ENCODE measurements at places on chromosomes 3 and 15. TPM values are rescaled to one million over a fixed set of nuclear protein-coding genes. Genes with fewer than 3 reads are reported as not detected.

The LRRK1 gene
- polyA plus RNA-seq: 18.6 TPM

The DUOXA1 gene
- 0.23 TPM for polyA plus RNA-seq

The ADPRH gene
- 4.2 TPM for polyA plus RNA-seq

The SOX14 gene
- not detected for polyA plus RNA-seq

The PRR20G gene
- polyA plus RNA-seq: not detected

The SAMMSON gene
- not detected for polyA plus RNA-seq

Measured in A549 (cell line).